Upper lobe of right lung (tissue), 1 donor: ENCODE measurements at places on chromosomes 7 and 10. TPM values are rescaled to one million over a fixed set of nuclear protein-coding genes. Genes with fewer than 3 reads are reported as not detected.

The RPEL1 gene
- total RNA-seq, result not detected

The MOGAT3 gene
- total RNA-seq, result not detected

The SYNPO2L gene
- total RNA-seq, result 5.9 TPM

DNA sequence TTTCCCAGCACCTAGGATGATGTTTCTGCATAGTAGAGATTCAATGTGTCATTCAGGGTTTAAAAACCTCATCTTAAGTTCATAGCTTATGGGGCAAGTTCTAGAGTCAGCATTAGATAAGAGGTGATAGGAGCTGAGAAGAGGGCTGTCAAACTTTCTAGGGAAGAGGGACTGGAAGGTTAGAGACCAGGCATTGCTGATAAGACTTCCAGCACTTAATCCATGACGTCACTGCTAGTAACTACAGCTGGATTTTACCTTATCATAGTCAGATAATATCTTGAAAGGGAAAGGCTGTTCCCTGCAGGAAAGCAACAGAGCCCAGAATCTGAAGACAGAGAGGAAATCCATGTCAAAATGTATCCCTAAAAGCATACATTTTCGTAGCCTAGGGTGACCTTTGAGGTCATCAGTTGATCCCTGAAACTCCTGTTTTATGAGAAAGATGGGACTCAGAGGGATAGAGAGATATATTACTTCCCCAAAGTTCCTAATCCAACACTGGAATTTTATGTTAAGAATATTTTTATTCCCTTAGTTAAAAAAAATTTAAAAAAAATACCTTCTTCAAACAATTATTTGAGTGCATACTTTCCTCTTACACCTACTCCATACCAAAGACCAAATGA, 3.3 kb upstream of the CPED1 start:
- DNase-seq, result no peak

GRCh38 chr10:42948040-42948439, 128.8 kb upstream of the RET start:
- no peak for DNase-seq

GRCh38 chr7:83524277-83525075, 124.5 kb downstream of the SEMA3E start:
- no peak for DNase-seq

DNA sequence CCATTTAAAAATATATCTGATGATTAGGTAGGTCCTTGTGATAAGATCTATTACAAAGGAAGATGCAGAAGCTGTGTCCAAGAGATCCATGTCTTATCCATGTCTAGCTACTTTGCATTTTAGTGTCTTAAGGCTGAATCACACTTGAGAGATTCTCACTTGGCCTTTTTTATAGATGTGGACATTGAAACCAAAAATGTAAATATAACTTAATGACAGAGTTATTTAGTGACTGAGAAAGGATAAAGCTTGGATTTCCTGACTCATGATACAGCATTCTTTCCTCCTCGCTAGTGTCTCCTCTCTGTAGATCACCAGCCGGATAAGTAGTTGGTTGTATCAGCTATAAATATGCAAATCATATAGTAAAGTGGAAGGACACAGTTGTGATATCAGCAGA, 23.3 kb downstream of the INHBA start:
- DNase-seq, result no peak

DNA sequence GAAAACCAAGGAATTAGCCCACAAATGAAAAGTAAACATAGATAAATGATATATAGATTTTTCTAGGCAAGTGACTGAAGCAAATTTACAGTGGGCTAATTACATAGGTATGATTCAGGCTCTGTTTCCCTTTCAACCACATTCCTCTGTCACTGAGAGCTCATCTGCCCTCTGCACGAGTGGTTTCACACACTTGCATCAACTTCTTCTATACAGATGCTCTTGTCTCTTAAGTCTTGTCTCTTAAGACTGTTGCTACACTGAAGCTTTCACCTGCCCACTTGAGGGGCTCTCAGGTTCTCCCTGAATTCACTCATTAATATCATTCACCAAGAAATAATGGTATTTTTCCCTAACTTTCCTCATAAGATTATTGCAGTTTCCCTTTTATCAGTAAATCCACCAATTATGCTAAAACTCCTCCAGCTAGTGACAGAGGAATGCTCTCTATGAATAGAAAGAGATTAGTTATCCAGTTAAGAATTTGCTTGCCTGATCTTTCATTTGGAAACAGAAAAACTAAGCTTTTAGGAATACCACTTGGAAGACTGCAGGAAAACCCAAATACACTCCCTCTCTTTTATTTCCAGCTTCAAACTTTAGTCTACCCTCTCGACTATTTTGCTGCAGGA, 95.7 kb downstream of the ELAPOR2 start:
- no peak for DNase-seq
